ENCODE measurements at places on chromosomes 11 and 22.

GRCh38 chr22:47213571-47214230 lies 451.3 kb downstream of the TBC1D22A start:
- DNase-seq: no peak

GRCh38 chr11:113251281-113251680 lies 63.1 kb upstream of the TTC12 start:
- DNase-seq: no peak

DNA sequence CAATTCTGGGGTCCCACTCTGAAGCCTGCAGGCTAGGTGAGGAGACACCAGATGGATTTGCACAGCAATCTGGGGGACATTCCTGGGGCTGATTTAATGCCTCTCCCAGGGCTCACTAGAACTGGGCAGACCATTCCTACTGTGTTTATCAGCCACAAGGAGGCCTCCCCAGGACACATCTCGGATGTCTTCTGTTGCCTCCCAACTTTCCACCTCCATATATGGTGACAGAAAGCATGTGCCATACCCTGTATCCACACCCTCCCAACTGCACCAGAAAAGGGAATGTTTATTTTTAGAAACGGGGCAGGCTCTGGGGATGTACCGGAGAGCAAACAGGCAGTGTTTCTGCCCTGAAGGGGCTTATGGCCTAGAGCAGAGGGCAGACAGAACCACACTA lies 181.8 kb downstream of the CSNK2A3 start:
- no peak for DNase-seq

- DNase-seq: no peak
These were observed 7.4 kb downstream of the KMT2A start for GRCh38 chr11:118443590-118444218.

DNA sequence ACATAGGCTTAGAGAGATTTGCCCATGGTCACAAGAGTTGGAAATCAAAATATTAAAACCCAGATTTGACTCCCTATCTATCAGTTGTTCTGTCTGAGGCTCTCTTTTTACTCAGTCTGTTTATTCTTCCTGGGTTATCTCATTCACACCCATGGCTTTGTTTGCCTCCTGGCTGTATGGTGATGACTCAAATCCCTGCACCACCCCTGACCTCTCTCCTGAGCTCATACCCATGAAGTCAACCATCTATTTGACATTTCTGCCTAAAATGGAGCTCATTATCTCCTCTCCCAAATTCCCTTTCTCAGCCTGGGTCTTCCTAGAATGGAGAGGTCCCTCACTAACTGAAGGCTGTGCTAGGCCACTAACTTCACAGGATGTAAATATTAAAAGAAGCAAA lies 27.8 kb upstream of the CCDC134 start:
- DNase-seq: no peak

DNA sequence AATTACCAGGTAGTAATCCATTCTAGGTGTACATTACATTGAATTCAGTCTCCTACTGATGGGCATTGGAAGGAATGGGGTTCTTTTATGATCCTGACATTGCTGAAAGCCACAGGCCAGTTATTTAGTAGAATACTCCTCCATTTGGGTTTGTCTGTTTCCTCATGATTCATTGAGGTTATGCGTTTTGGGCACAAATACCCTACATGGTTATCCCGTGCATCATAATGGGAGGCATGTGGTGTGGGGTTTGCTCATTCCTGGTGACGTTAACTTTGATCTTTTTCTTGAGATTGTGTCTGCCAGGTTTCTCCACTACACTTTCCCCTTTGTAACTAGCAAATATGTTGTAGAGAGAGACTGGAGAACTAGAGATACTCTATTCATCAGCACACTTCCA lies 5.5 kb downstream of the FOLR3 start:
- DNase-seq: no peak

GRCh38 chr11:1077417-1078119 lies 2.9 kb downstream of the MUC2 start:
- no peak for DNase-seq

GRCh38 chr11:131894615-131895544 lies 524.5 kb downstream of the NTM start:
- no peak for DNase-seq

DNA sequence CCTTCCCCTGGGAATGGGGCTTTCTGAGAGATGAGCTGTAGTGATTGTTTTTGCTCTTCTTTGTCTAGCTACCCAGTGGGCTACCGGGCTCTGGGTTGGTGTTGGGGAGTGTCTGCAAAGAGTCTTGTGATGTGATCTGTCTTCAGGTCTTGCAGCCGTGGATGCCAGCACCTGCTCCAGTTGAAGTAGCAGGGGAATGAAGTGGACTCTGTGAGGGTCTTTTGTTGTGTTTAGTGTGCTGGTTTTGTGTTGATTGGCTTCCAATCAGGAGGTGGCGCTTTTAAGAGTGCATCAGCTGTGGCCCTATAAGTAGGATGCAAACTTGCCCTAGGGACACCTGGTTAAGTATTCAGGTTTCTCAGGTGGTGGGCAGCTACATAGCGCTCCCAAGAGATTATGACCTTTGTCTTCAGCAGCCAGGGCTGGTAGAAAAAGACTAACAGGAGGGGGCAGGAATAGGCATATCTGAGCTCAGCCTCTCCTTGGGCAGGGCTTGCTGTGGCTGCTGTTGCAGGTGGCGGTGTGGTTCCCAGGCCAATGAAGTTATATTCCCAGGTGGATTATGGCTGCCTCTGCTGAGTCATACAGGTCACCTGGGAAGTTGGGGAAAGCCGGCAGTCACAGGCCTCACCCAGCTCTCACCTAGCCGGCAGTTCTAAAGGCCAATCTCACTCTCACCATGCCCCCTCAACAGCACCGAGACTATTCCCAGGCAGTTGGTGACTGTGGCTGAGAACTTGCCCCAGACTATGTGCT lies 315.7 kb upstream of the C11orf87 start:
- DNase-seq: no peak

DNA sequence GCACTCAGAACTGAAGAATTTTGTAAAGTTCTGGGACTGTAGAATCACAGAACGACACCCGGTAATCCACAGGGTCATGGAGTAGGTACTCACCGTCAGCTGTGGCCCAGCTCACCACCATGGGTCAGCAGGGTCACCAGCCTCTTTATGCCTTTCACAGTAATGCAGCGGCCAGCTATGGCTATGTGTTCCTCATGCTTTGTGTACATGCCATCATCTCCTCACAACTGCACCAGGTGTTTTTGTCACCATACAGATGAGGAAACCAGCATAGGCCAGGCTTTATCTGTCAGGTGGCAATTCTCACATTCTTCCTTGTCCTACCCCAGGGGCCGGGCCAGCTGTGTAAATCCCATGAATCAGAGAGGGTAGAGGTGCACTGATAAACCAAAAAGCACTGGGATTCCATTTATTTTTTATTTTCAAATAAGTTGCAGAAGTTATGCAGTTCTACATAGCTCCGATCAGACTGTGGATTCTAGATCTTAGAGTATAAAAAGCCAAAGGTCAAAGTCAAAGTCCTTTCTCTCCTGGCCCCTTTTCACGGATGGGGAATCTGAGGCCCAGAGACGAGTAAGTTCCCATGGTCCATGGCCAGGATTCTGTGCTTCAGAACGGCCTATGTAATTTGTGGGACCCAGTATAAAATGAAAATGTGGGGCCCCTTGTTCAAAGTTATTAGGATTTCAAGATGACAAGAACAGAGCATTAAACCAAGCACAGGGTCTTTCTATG lies 17.5 kb downstream of the TSKU start:
- DNase-seq: no peak

DNA sequence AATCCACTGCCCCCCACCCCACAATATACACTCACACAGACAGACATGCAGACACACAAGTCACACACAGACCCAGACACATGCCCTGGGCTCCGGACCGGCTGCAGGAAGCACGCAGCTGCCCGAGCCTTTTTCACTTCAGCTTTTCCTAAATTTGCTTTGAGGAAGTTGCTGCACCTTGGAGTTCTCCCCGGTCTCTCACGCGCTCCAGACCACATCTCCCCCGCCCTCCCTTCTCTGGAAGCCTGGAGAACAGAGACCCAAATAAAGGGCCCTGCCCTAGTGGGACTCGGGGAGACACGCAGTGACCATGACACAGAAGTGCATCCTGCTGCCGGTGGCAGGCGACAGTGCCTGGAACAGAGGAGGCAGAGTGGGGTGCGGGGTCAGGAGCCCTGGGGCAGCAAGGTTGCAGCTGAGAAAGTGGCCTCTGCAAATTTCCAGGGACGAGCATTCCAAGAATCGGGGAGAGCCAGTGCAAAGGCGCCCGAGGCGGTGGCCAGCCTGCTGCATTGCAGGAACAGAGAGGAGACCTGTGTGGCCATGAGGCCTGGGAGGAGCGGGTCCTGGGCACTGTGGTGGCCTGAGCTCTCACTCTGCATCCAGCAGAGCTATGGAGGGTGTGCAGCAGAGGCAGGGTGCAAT lies 19.1 kb downstream of the RPL3 start:
- no peak for DNase-seq

DNA sequence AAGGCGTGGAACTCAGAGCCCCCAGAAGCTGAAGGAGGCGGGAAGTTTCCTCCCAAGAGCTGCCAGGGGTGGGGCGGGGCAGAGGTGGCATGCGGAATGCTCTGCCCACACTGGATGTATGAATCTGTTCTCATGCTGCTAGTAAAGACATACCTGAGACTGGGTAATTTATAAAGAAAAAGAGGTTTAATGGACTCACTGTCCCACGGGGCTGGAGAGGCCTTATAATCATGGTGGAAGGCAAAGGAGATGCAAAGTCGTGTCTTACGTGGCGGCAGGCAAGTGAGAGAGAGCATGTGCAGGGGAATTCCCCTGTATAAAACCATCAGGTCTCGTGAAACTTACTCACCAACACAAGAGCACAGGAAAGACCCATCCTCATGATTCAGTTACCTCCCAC lies 57.6 kb downstream of the SMIM38 start:
- no peak for DNase-seq

- no peak for DNase-seq
These were observed 315.3 kb downstream of the BUD13 start for GRCh38 chr11:116457336-116458007.

DNA sequence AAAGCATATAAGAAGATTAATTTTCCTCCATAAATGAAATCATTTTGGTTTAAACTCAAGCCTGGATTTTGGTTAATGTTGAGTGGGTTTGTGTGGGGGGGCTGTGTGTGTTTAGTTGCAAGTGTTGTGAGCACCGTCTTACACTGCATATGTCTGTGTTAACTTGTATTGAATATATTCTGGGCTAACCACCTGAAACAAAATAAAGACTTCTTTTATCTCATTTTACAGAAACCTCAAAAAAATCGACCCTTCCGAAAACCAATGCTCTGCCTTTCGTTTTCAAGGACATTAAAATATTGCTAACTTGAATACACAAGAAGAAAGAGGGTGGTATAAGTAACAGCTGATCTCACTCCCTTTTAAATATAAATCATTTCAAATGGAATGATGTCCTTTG lies 192.2 kb upstream of the BLID start:
- DNase-seq: no peak

- no peak for DNase-seq
These were observed 44.9 kb upstream of the CLTCL1 start for GRCh38 chr22:19336133-19337075.

GRCh38 chr11:22221143-22221542 lies 28.3 kb downstream of the ANO5 start:
- no peak for DNase-seq

DNA sequence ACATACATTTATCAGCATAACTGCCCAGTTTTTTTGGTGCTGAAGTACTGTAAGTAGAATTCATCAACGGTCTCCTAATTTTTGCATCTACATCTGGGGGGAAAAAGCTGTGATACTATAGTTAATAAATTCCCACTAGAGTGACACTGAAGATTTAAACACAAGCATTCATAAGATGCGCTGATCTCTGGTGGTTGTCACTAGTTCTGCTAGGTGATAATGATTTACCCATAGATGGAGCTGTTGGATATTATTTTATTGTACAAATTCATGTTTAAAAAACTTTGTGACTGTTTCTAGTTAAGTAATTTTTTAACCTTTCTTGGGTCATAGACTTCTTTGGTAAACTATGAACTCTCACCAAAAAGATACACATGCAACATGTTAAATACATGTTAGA lies 106.6 kb downstream of the EMSY start:
- no peak for DNase-seq

DNA sequence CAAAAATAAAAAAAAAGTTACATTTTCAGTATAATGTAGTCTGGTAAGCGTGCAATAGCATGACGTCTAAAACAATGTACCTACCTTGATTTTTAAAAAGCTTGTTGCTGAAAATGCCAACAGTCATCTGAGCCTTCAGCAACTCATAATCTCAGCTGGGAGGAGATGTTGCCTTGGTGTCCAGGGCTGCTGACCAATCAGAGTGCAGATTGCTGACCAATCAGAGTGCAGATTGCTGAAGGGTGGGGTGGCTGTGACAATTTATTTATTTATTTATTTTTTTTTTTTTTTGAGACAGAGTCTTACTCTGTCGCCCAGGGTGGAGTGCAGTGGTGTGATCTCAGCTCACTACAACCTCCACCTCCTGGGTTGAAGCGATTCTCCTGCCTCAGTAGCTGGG lies 17.8 kb downstream of the ZBED4 start:
- no peak for DNase-seq

- no peak for DNase-seq
These were observed 1.3 kb upstream of the SBF2 start for GRCh38 chr11:10295064-10295901.

DNA sequence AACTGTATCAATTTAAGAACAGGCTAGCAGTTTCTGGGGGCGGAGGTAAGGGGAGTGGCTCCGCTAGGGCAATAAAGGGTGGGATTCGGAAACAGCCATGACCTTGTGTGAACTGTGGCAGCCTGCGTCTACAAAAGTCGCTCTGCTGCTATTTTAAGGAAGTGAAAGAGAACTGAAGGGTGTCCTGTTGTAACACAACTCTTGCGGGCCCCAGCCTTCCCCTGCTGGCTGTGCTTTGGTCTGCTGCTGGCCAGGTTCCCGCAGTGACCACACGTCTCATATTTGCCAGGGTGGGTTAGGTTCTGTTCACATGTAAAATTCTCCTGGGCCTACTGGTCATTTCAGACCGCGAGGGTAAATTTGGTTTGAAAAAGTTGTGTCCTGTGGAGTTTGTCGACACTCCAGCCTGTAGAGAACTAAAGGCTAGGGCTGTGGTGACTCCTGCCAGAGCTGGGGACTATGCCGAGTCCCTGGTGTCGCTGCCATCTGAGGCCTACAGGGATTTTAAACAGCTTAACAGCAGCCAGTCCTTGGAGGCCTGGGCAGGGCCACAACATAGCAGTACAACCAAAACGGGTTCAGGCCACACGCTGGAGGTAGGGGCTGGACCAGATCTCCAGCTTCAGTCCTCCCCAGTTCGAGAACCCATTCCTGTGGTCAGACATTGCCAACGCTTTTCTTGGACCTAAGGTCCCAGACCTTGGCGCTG lies 1.1 kb upstream of the PPFIBP2 start:
- no peak for DNase-seq

- no peak for DNase-seq
These were observed 153.4 kb upstream of the CADM1 start for GRCh38 chr11:115657586-115657985.

GRCh38 chr11:128133501-128133900 lies 453.9 kb downstream of the ETS1 start:
- DNase-seq: no peak

GRCh38 chr22:45129703-45130524 lies 33.8 kb upstream of the NUP50 start:
- DNase-seq: no peak

GRCh38 chr22:37741312-37741795 lies 44.5 kb downstream of the TRIOBP start:
- no peak for DNase-seq
